ENCODE measurements at places on chromosomes 5 and 9. TPM values are rescaled to one million over a fixed set of nuclear protein-coding genes. Genes with fewer than 3 reads are reported as not detected.
A peak's percentile ranks its signal among the peaks of the same experiment; 100 is the strongest.

- DNase-seq: peak; percentile 8
Observed at GRCh38 chr5:24110004-24110615, 534.7 kb downstream of the CDH10 start.

The TTLL11 gene
- 5.7 TPM for total RNA-seq

The PPP3R2 gene
- not detected for total RNA-seq

DNA sequence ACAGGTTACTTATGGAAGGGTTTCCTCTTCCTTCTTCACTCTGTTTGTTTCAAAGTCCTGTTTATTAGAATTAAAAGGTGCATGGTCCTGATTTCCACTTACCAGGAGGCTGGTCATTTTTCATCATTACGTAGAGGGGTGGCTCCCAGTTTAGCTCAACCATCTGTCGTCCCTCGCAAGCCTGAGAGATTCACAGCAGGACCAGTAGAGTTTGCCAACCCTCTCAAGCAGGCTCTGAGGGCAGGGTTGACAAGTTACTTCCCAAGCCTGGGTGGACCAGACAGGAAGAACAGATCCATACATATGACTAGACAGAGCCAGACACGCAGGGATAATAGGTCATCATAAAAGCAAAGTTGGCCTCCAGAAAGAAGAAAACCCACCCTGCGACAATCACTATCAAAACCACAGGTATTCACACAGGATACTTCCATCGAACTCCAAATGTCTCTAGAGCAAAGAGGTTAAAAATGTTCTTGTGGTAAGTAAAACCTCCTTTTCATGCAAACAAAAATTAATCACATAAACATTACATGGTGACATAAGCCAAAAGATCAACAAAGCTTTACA is 151.9 kb downstream of the ELAVL2 start:
- DNase-seq: no peak

The HK3 gene
- total RNA-seq: not detected

DNA sequence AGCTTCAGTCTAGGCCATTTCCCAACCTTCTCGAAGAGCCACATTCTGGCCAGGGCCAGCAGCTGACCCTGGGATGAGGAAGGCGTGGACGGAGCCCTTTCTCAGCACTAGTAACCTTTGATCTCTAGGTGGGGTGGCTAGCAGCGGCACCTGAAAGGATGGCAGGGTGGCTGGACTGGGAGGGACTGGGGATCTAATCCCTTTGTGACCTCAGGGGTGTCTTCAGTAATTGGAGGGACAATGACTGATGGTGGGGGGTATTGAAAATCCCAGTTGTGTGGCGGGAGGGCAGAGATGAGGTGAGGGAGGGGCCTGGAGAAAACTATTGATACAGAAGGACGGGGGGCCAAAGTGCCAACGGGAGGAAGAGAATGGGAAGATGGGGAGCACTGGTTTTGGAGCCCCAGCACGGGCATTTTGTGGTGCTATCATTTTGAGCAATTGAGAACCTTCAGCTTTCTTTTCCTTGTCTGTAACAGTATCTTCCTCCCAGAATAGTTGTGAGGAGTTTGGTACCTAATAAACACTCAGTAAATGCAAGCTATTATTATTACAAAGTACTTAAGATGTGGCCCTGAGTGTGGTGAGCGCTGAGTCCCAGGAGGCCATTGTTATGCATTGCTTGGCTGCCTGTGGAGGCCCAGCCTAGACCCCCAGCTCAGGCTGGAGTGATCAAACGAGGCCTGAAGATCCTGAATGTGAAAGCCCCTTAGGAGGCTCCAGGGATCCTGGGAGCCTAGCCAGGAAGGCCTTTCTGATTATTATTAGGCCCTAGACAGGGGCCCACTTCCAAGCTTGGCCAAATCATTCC is 37.3 kb upstream of the UBE2D2 start:
- no peak for DNase-seq

The NPR3 gene
- 0.19 TPM for total RNA-seq

GRCh38 chr5:78787783-78788182 is 139.2 kb upstream of the LHFPL2 start:
- DNase-seq: no peak

The GZMA gene
- total RNA-seq: not detected

The PHYHD1 gene
- total RNA-seq: 4.7 TPM

The EIF4E1B gene
- not detected for total RNA-seq

GRCh38 chr5:160539431-160539830 is 117.8 kb downstream of the PTTG1 start:
- peak; percentile 80 for DNase-seq

GRCh38 chr5:39189292-39189955 is 29.9 kb downstream of the FYB1 start:
- DNase-seq: no peak

DNA sequence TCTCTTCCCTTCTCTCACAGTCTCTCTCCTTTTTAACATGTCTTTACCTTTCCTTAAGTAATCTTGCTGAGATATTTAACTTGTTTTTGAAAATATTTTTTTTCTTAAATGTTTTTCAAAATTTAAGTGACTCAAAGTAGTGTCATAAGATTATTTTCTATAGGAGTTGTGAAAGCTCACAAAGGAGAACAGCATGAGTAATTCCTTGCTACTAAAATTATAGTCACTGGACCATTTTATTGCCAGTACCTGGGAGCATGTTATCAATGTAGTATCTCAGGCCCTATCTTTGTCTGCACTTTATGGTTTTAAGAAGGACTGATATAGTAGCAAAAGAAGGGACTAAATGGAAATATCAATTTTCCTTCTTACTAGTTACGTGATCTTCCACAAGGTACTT is 181.9 kb downstream of the TMEM232 start:
- DNase-seq: no peak

The SLC2A6 gene
- 9.1 TPM for total RNA-seq

DNA sequence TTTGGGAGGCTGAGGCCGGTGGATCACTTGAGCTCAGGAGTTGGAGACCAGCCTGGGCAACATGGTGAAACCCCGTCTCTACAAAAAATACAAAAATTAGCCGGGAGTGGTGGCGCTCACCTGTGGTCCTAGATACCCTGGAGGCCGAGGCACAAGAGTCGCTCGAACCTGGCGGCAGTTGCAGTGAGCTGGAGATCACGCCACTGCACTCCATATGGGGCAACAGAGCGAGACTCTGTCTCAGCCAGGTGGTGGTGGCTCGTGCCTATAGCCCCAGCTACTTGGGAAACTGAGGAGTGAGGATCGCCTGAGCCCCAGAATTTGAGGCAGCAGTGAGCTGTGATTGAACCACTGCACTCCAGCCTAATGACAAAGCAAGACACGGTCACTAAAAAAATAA is 2.4 kb upstream of the RFK start:
- no peak for DNase-seq

DNA sequence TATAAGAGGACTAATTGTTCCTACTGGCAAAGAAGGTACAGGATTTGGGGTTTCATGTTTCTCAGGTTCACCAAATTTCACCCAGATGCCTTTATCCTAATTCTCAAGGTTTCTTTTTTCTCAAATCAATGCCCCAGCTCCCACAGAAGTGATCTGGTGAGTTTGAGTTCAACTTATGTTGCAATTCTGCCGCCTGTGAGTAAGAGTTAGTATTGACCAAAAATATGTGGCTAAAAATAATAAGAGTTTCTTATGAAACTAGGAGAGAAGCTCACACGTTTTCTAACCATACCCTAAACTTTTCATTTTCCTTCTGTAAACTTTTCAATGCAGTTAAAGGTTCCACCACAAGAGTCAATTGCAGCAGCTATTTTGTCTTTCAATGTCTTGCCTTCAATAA is 15.1 kb downstream of the SLCO6A1 start:
- DNase-seq: peak; percentile 57

- no peak for DNase-seq
Observed at GRCh38 chr5:180391276-180391675, 38.1 kb upstream of the GFPT2 start.

DNA sequence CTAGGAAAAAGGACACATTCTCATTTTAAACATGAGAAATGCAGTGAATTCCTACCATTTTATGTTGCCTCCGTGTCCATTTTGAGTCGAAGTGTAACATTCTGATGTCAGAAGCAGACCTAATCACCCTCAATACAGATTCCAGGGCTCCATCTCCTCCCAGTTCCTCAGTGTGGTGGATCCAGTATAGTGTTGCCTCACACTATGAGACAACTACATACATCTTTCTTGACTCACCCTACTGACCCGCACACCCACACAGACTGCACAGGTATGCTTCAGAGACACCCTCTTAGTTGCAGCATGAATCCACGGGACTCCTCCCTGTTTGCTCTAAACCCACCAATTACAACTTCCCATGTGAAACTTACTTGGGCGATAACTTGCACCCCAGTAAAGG is 564.9 kb downstream of the SEMA5A start:
- DNase-seq: peak; percentile 86

GRCh38 chr9:21965401-21965951 is 28.7 kb downstream of the CDKN2A start:
- peak; percentile 19 for DNase-seq

- DNase-seq: no peak
Observed at GRCh38 chr5:167602067-167602466, 689.4 kb upstream of the WWC1 start.

The LMX1B gene
- 14.0 TPM for total RNA-seq

DNA sequence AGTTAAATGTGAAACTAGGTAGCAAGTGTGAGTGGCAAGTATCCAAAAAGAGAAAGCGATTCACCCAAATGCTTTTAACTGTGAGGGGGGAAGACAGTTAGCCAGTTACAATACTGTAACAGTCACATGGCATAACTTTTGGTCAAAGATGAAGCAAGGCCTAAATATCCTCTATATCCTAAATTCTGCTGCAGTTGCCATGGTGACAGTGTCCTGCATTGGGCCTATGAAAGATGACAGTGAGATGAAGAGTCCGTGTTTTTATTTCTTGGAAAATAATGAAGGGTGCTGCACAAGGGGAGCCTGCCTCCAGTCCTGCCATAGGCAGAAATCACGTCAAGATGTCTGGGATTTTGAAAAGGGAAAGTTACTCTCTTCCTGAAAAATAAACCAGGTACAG is 534.6 kb downstream of the NTRK2 start:
- DNase-seq: no peak

The ADRA1B gene
- 0.67 TPM for total RNA-seq

The CHSY3 gene
- 1.7 TPM for total RNA-seq

GRCh38 chr5:10372726-10373709 is 19.5 kb downstream of the MARCHF6 start:
- DNase-seq: no peak

The MYORG gene
- 9.9 TPM for total RNA-seq

GRCh38 chr5:168409591-168410458 is 76.4 kb upstream of the RARS1 start:
- peak; percentile 79 for DNase-seq

- DNase-seq: no peak
Observed at GRCh38 chr9:109856785-109857184, 76.8 kb downstream of the PALM2AKAP2 start.

The FGF18 gene
- not detected for total RNA-seq

DNA sequence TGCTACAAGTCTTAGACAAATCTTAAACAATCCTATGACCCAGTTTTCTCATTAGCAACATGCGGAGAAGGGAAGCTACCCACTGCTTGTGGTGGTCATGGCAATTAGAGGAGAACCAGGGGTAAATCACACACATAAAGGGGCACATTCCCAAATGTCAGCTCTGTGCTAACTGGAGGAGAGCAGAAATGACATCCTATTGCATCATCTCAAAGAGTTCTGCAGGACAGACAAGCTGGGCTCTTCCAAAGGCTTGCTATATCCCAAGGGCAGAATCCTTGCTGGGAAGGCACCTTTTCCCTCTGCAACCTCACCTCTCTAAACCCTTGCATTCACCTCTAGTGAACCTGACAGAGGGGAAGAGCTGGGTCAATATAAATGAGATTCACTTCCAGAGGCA is 17.0 kb upstream of the WWC1 start:
- no peak for DNase-seq

- DNase-seq: no peak
Observed at GRCh38 chr5:71892641-71893365, 173.7 kb downstream of the CARTPT start.

GRCh38 chr9:85508616-85509015 is 233.1 kb downstream of the AGTPBP1 start:
- no peak for DNase-seq

The PDGFRB gene
- 1.5 TPM for total RNA-seq

The FOXD4L4 gene
- 1.2 TPM for total RNA-seq

- DNase-seq: no peak
Observed at GRCh38 chr5:35161652-35162273, 68.5 kb downstream of the PRLR start.

The PCSK5 gene
- 2.4 TPM for total RNA-seq

The SPZ1 gene
- total RNA-seq: not detected

The PRRC1 gene
- 64.3 TPM for total RNA-seq

DNA sequence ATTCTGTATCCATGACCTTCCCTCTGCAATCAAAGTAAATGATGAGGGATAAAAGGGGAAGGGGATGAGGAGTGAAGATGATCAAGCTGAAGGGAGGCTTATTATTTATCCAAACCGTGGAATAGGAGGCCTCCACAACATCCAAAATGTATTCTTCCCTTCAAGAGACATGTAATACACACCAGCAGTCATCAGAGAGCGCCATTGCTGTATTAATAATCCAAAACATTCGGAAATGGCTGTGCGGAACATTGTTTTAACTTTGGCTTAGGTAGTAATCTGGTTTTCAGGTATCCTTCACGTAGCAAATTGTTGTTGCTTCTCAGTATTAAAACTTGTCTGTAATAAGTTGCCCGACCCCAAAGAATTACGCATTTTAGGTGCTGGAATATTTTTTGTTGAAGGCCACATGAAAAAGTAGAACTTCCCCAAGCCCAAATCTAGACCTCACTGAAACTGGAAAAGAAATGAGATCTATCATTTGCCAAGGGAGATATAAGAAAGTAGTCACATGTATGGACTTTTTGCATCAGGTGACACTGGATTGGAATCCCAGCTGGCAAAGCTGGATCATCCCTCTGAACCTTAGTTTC is 2.6 kb upstream of the BOD1 start:
- DNase-seq: peak; percentile 42

- peak; percentile 16 for DNase-seq
Observed at GRCh38 chr9:68552700-68553476, 12.2 kb upstream of the TMEM252 start.

GRCh38 chr5:135606431-135606830 is 27.6 kb upstream of the CXCL14 start:
- DNase-seq: no peak

DNA sequence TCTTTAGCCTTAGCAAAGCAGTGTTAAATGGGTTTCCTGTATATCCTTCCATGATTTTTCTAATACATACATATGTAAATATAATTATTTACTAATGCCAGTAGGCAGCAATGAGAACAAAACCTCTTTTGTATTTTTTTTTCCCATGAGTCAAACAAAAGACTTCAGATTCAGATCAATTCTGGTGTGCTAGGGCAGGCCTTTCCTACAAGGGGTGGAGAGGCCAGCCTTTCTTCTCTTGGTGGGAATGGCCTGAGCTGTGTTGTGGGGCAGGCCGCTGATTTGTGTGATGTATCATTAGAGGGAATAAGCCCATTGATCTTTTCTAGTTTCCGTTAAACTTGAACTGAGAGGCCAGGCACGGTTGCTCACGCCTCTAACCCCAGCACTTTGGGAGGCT is 115.5 kb upstream of the DMRT1 start:
- no peak for DNase-seq

DNA sequence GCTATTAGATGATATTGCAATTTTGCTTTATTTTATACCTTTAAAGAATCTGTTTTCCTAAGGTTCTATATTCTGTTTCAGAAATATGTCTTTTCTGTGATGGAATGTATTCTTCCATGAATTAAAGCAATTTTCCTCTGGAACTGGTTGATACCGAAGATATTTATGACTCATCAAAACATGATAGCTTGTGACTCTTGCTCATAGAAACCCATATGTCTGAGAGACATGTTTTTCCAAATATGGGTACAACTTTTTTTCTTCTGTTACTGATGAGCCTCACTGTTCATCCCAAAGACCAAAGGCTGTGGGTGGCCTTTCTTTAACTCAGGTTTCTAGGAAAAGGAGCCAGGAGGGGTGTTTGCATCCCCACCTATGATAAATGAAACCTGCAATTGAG is 126.1 kb upstream of the PAPPA start:
- DNase-seq: peak; percentile 77

Data from mammary epithelial cell (primary cell).